Anterior cingulate cortex (tissue), 58 donors: ENCODE measurements at places on chromosomes 11 and 22.

DNA sequence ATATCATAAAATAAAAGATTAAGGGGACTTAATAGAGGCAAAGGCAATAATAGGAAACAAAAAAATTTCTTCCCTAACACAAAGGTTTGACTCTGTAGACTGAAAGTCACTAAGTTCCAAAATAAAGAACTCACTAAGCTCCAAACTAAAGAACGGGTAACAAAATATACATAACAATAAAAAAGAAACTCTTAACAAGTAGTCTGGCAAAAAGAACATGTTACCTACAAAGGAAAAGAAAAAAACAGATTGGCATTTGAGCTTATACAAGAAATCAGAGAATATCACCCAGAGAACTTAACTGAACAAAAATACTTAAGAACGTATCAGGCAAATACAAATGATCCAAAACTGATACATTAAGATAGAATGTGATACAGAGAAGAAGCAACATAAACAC is 7.5 kb downstream of the ARHGAP32 start:
- no peak for DNase-seq

DNA sequence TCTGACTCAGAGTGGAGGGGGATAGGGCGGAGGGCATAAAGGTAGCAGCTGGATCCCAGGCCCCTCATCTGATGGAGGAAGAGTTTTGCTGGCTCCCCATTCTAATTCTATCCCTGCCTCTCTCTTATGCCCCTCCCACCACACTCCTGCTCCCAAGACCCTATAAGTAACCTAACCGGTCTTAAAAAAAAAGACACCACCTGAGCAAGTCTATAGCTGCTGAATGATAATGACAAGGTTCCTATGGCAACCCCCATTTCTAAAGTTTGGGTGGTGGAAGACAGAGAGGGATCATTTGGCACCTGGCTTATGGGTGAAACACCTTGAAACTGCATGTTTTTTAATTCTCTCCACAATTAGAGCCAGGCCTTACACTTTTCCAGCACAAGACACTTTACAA is 69.6 kb downstream of the LARGE1 start:
- DNase-seq, result no peak

- DNase-seq, result no peak
Observed at GRCh38 chr11:72730737-72731136, 21.5 kb downstream of the ARAP1 start.

- peak; percentile 22 for DNase-seq
Observed at GRCh38 chr11:61961570-61962212, 5.7 kb downstream of the FTH1 start.

DNA sequence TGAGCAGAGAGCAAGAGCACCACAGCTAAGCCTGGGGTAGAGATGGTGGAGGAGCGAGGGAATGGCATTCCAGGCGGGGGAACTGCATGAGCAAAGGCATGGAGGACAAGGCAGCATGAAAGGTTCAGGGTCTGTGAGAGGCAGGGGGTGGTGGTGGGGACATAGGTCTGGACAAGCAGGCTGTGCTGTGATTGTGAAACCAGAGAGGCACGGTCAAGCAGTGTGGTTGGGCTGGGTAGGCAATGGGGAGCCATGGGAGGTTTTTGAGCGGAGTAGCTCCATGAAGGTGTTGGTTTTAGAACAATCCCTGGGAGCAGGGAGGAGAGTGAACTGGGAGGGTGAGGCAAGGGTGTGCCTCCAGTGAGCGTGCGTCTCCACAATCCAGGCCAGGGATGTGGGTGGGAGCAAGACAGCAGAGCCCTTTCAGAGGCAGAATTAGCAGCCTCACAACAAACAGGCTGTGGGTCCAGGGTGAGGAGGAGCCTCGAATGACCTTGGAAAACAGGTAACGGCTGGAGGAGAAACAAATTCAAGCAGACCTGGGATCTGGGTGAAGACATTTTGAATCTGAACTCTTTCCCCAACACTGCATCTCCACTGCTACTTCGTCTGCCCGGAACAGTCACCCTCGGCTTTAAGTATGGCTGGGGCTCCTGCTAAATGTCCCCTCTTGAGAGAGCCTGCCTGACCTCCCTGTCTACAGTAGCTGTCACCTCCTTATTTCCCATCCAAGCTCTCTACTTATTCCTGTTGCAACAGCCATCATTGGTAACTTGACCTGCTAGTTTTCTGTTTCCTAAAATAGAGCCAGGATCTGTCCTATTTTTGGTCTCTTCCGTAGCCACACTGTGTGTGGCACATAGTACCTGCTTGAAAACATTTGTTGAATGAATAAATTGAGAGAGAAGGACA is 27.0 kb upstream of the TSPAN18 start:
- no peak for DNase-seq

GRCh38 chr11:17735818-17736578 is 1.4 kb downstream of the KCNC1 start:
- no peak for DNase-seq

DNA sequence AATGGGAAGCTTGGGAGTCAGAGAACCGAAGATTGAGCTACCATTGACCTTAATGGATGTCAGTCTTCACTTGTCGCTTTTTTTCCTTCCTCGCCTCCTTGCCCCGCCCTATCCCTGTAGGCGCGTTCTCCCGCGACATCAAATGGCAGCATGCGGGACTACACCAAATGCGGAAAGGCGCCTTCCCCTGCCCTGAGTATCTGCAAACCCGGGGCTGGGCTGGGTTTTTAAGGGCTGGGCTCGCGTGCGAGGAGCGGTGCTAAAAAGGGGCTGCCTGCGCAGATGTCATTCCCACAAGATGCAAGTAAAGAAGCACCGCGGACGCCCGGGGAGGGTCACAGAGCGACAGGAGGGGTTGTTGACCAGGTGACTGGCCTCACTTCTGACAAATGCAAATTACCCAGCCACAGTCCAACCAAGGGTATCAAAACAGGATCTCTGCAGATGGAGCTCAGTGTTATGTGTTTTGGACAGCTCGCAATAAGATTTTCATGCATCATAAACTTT is 4.7 kb upstream of the FAM111B start:
- no peak for DNase-seq

DNA sequence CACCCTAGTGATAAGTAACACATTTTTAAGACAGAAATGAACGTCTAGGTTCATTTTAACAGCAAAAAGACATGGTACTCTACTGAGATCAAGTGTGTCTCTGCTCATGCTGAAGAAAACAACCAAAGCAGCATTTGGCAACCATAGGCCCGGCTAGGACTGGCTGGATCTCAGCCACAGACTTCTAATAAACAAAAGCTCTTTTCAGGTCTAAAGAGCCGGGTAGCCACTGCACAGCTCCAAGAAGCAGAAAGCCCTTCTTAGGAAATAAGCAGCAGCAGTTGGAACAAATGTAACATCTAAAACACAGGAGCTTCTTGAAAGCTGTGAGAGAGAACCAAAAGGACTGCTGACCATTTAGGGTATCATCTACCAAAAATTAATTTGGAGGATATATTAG is 37.6 kb downstream of the PITPNB start:
- peak; percentile 59 for DNase-seq

- DNase-seq, result no peak
Observed at GRCh38 chr11:20161923-20162744, 1.9 kb upstream of the DBX1 start.

GRCh38 chr11:9887472-9887871 is 223.6 kb downstream of the SWAP70 start:
- no peak for DNase-seq

GRCh38 chr11:93116641-93117441 is 81.0 kb downstream of the SLC36A4 start:
- no peak for DNase-seq

- no peak for DNase-seq
Observed at GRCh38 chr11:33723238-33723881, 12.9 kb downstream of the CD59 start.

- DNase-seq, result no peak
Observed at GRCh38 chr11:78525720-78526119, 48.9 kb downstream of the NARS2 start.

- no peak for DNase-seq
Observed at GRCh38 chr11:34605481-34606325, 15.2 kb upstream of the EHF start.

DNA sequence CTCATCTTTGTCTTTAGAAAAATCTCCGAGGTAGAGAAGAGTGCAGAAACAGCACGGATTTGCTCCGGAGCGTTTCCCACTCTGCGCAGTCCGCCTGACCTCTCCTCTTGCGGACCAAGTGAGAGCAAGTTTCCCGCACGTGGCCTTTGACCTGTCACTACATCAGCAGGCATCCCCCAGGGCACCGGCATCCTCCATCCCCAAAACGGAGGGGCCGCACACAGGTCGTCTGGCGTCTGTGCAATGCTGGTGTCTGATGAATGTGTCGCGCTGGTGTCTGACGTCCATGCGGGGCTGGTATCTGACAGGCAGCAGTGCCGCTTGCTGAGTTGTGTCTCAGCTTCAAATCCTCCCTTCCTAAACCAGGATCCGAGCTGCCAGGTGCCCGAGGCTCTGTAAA is 739 bp upstream of the MRGPRE start:
- no peak for DNase-seq

- no peak for DNase-seq
Observed at GRCh38 chr11:47001781-47002181, 65.2 kb downstream of the CSTPP1 start.

- DNase-seq, result no peak
Observed at GRCh38 chr22:33028234-33028633, 29.9 kb downstream of the SYN3 start.

DNA sequence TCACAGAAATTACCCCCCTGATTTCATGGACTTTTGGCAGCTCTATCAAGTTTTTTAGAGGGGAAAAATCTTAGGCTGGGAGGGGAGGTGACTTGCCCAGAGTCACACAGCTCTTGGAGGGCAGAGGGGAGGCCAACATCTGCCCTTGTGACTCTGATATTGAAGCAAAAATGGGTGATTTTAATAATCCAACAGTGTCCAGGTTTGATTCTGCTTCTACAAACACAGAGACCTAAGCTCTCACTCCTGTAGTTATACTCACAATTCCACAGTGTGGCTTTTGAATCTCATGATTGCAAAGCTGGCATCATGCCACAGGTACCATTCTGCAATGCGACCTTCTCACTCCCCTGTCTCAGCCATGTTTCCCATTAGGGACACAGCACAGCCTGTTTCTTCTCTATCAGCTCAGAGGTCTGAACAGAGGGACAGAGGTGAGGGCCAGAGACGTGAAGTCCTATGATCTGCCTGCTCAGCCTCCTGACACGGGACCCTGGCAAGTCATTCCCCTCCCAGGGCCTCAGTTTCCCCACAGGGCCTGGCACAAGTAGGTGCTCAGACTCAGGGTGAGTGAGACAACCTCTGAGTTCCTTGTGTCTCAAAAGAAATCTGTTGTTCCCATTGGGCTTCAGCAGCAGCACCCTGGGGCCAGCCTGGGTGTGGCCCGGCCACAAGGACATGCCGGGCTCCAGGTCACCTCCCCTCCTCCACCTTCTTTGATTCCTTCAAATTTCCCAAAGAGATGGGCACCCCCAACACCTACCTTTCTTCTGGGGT is 766 bp downstream of the APOL2 start:
- DNase-seq, result no peak

DNA sequence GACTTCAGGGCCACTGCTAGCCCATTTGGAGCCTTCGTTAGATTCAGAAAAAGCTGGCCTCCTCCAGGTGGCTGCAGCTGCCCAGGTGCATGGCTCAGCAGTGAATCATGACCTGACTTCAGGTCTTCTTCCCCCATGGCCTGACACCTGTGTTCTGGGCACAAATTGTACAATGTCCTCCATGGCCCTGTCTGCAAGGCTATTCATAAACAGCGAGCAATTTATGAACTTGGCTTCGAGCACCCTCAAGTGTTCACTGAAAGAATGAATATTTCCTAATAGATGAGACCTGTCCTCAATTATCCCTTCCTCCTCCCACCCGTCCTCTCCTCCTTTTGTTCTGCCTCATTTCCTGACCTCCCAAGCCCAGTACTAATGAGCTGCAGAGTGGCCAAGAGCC is 12.2 kb upstream of the VPS37C start:
- DNase-seq, result no peak

- no peak for DNase-seq
Observed at GRCh38 chr11:19813158-19813879, 100.7 kb downstream of the NAV2 start.

GRCh38 chr11:61150706-61151544 is 10.3 kb downstream of the VPS37C start:
- no peak for DNase-seq

GRCh38 chr22:22404598-22405284 is 103.8 kb downstream of the ZNF280B start:
- no peak for DNase-seq

- DNase-seq, result no peak
Observed at GRCh38 chr22:32570501-32570900, 95.9 kb downstream of the FBXO7 start.

DNA sequence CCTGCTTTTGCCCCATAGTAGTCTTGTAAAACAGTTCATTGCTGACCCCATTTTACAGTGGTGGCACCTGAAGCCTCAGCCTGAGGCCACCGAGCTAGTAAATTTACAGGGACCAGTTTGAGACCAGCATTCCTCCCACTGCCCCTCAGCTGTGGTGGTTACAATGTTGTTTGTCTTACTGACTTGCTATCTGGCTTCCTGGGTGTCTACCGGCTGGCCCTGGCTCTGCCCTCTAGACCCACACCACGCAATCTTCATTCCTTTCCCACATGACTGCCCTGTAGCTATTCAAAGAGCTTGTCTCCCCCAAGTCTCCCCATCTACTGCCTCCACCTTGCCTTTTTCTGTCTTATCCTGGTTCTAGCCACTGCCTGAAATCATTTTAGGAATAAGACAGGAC is 20.8 kb downstream of the PIK3IP1 start:
- DNase-seq, result no peak

DNA sequence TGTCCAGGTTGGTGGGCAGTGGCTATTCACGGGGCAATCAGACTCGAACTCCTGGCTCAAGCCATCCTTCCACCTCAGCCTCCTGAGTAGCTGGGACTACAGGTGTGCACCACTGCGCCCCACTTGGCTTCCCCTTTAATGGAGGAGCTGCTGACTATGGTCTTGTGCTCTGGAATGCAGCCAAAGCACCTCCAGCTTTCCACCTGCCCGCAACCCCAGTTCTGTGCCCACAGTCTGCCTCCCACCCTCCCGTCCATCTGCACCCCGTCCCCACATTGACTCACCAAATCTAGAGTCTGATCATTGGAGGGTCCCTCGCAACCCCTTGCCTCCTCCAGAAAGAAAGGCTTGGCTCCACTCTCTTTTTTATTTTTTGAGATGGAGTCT is 41.0 kb downstream of the KCNJ4 start:
- no peak for DNase-seq

DNA sequence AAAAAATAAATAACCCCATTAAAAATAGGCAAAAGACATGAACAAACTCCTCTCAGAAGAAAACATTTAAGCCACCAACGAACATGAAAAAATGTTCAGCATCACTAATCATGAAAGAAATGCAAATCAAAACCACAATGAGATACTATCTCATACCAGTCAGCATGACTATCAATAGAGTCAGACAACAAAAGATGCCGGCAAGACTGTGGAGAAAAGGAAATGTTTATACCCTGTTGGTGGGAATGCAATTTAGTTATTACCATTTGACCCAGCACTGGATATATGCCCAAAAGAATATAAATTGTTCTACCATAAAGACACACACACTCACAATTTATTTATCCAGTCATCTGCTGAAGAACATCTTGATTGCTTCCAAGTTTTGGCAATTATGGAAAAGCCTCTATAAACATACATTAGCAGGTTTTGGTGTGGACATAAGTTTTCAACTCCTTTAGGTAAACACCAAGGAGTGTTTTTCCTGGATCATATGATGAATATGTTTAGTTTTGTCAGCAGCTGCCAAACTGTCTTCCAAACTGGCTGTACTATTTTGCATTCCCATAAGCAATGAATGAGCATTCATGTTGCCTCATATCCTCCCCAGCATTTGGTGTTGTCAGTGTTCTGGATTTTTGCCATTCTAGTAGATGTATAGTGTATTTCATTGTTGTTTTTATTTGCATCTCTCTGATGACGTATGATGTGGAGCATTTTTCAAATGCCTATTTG is 28.0 kb downstream of the OR8D1 start:
- no peak for DNase-seq
